Stimulated activated CD4-positive, alpha-beta T cell treated with anti-CD3 and anti-CD28 coated beads, Interleukin-2, amount 100 ng/mL, for 24 hours (primary cell): ENCODE measurements at places on chromosomes 6 and 20.
A peak's percentile ranks its signal among the peaks of the same experiment; 100 is the strongest.

DNA sequence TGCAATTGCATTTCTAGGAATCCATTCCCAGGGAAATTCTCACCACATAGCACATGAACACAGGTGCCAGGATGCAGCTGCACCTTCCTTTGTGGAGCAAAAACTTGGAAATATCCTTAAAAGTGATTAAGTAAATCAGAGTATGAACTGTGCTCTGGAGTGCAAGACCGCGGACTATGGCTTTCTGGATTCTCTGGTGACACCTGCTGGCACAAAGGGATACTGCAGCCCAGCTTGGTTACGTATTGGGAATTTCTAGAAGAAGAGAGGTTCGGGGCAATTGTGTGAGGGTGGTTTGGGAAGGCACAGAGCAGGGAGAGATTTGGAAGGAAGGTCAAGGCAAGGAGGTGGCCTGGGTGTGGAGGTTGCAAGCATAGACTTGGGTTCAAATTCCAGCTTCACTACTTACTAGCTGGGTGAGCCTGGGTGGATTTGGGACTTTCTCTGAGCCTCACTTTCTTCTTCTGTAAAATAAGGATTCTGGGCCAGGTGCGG, 15.9 kb upstream of the PEDS1 start:
- DNase-seq, result peak; percentile 87

- no peak for DNase-seq
Measured at GRCh38 chr6:16747232-16748024, 13.8 kb downstream of the ATXN1 start.

DNA sequence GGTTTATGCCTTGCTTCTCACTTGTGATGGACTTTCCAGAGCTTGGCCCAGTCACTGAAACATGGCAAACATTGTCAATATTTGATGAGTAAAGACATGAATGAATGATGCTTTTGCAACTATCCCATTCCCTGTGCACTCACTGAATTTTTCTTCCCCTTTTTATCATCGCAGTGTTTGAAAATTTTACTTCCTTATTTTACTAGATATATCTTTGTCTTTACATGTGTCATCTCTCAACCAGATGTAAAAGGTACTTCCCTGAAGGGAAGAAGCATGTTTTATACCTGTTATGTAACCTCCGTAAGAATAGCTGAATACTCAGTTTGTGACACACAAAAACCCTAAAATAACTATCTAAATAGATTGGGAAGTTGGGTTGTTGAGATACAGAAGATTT, 544.7 kb upstream of the FLRT3 start:
- DNase-seq, result no peak

- peak; percentile 1 for DNase-seq
Measured at GRCh38 chr6:83514866-83515466, 2.6 kb downstream of the PRSS35 start.

GRCh38 chr6:166308769-166309589, 787 bp upstream of the PRR18 start:
- no peak for DNase-seq

GRCh38 chr6:151060096-151060765, 179.5 kb upstream of the AKAP12 start:
- DNase-seq, result no peak

DNA sequence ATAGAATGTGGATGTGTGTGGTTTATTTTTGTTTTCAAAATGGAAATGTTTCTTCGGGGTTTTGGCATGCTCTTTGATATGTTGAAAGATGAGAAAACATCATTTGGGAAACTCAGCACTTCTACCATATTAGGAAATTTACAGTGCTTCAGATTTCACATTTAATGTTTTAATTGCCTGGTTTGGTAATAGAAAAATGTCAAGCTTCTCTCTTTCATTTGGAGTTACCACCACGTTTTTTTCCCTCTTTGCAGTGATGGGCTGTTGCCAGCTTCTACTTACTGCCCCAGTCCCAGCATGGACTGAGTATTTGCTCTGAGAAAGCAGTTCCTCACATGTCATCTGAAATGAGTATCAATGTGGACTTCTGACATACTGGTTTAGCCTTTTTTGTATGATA, 267.7 kb downstream of the PRL start:
- no peak for DNase-seq

- peak; percentile 53 for DNase-seq
Measured at GRCh38 chr6:158057213-158057987, 75.7 kb downstream of the SYNJ2 start.
